Esophagus squamous epithelium (tissue), 5 donors: ENCODE measurements at places on chromosomes 4 and X.
A peak's percentile ranks its signal among the peaks of the same experiment; 100 is the strongest.

DNA sequence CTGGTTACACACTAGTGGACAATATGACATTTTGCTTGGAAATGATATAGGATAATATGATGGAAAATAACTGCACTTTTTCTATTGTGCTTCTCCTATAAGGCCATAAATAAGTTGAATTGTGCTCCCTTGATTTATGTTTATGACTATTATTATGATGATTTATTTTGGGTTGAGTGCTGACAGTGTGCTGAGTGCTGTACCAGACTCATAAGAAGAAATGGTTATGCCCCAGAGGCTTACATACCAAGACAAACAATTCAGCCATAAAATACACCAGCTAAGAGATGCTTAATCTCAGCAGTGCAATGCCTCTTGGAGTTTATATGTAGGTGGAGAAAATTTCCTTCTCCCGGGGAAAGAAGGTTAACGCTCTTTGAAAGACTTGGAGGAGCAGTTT lies 199.8 kb upstream of the NOCT start:
- H3K27me3 ChIP-seq = no peaks in the 10 kb centered on the region
- H3K27ac ChIP-seq = no peak overlapping the region
- H3K36me3 ChIP-seq = no peaks in the 10 kb centered on the region
- H3K4me3 ChIP-seq = no peak overlapping the region
- no peak for DNase-seq

GRCh38 chr4:2076908-2077536 lies 17.9 kb downstream of the NAT8L start:
- H3K4me3 ChIP-seq = no peak overlapping the region
- DNase-seq = no peak
- H3K36me3 ChIP-seq = no peaks in the 10 kb centered on the region
- no peaks in the 10 kb centered on the region for H3K4me1 ChIP-seq
- H3K27me3 ChIP-seq = no peaks in the 10 kb centered on the region
- no peak overlapping the region for H3K27ac ChIP-seq

GRCh38 chr4:168739886-168740285 lies 243.0 kb downstream of the PALLD start:
- no peaks in the 10 kb centered on the region for H3K4me1 ChIP-seq
- no peaks in the 10 kb centered on the region for H3K36me3 ChIP-seq
- H3K4me3 ChIP-seq = no peak overlapping the region
- H3K27ac ChIP-seq = no peak overlapping the region
- no peaks in the 10 kb centered on the region for H3K27me3 ChIP-seq
- no peak for DNase-seq

DNA sequence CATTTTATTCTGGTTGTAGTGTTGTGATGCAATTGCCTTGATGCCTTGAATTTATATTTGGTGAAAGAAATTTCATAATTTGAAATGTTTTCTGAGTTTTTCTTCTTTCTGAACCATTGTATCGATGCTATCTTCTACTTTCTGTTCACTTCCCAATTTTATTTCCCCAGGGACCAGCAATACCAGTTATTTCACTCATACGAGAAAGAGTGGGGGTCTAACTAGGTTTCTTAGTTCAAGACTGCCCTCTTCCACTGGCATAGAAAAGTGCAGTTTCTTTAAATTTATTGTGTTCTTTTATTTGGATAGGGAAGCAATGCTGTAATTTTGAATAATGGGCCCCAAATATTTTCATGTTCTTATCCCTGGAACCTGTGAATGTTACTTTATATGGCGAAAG lies 544.0 kb upstream of the ADGRL3 start:
- no peak overlapping the region for H3K27ac ChIP-seq
- no peaks in the 10 kb centered on the region for H3K36me3 ChIP-seq
- no peaks in the 10 kb centered on the region for H3K4me1 ChIP-seq
- no peak overlapping the region for H3K4me3 ChIP-seq
- H3K27me3 ChIP-seq = no peaks in the 10 kb centered on the region
- DNase-seq = no peak

- no peak for DNase-seq
- no peaks in the 10 kb centered on the region for H3K4me1 ChIP-seq
- H3K27ac ChIP-seq = no peak overlapping the region
- H3K4me3 ChIP-seq = no peak overlapping the region
Measured at GRCh38 chr4:60822986-60823385, 377.1 kb upstream of the ADGRL3 start.

DNA sequence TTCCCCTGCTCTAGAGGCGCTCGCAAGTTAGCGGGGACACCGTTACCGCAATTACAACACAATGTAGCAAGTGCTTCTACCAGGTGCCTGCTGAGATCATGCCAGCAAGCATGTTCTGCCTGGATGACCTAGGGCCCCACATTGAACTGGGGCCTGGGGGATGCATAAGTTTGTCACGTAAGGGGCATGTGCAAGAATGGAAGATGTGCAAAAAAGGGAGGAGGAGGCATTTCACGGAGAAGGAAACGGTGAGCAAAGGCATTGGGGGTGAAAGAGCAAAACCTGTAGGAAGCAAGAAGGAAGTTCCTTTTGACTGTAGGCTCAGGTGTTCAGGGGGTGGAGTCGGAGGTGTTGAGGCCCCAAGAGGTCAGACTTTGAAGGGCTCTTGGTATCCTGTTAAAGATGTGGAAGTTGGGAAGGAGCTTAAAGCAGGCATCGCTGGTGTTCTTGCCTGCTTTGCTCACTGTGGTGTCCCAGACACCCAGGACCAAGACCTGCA lies 602 bp upstream of the SCARB2 start:
- peaks cover 55% of the 10 kb centered on the region for H3K4me1 ChIP-seq
- H3K4me3 ChIP-seq = peak overlapping the region; percentile 81
- no peaks in the 10 kb centered on the region for H3K36me3 ChIP-seq
- H3K27me3 ChIP-seq = no peaks in the 10 kb centered on the region
- peak overlapping the region; percentile 98 for H3K27ac ChIP-seq
- DNase-seq = no peak

- H3K4me3 ChIP-seq = no peak overlapping the region
- no peaks in the 10 kb centered on the region for H3K4me1 ChIP-seq
- H3K36me3 ChIP-seq = no peaks in the 10 kb centered on the region
- no peaks in the 10 kb centered on the region for H3K27me3 ChIP-seq
- no peak overlapping the region for H3K27ac ChIP-seq
- no peak for DNase-seq
Measured at GRCh38 chr4:61984260-61984909, 784.3 kb downstream of the ADGRL3 start.

DNA sequence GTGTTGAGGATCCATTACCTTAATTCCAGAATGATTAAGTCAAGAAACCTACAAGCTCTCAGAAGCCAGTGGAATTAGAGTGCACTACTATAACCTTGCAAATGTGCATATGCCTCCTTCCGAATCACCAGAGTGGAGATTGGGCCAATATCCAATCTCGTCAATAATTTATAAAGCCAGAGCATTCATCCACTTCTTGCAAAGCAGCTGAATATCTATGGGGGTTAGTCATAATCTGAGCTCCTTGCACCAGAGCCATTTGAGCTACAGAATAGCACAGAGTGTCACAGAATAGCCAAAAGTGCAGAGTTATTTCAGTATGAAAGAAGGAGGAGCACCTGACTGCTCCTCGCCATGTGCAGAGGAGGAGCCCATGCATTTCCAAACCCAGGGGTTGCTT lies 69.2 kb upstream of the MTM1 start:
- H3K4me3 ChIP-seq = no peak overlapping the region
- DNase-seq = no peak
- H3K36me3 ChIP-seq = no peaks in the 10 kb centered on the region
- no peak overlapping the region for H3K27ac ChIP-seq

- H3K27ac ChIP-seq = no peak overlapping the region
- no peak for DNase-seq
- no peak overlapping the region for H3K4me3 ChIP-seq
Measured at GRCh38 chr4:24262616-24263015, 321.7 kb downstream of the DHX15 start.

GRCh38 chr4:65918872-65919271 lies 248.6 kb upstream of the EPHA5 start:
- no peaks in the 10 kb centered on the region for H3K36me3 ChIP-seq
- no peaks in the 10 kb centered on the region for H3K4me1 ChIP-seq
- no peak for DNase-seq

- no peaks in the 10 kb centered on the region for H3K36me3 ChIP-seq
- DNase-seq = no peak
- no peak overlapping the region for H3K27ac ChIP-seq
- no peaks in the 10 kb centered on the region for H3K27me3 ChIP-seq
Measured at GRCh38 chr4:39319676-39320075, 46.5 kb downstream of the RFC1 start.

DNA sequence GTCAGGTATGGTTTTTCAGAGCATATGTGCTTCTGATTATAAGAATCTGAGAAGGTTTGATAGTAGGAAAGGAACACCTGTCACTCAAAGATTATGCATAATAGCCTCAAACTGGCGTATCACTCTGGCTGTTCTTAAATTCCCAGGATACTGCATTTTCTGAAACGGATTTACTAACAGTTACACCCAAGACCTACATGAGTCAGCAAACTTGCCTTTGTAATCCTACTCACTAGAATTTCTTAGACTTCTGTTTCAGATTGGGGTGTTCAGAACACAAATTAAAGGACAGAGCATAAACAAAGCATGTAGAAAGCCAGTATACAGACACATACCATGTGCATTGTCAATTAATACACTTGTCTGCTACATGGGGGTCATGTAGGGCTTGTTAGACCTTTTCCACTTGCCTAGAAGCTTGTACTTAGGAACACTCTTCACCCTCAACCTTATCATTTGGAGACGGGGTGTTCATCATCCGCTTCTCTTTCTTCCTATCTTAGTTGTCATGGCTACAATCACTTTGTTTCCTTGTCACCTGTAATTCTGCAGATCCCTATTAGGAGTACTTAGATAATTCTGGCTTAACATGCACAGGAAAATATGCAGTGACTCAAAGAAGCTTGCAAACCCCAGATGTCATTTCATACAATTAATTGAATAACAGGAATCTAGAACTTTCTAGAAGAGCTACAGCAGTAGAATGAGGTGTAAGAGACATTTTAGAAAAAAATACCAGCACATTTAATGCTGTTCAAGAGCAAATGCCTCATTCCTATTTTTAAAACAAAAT lies 593.0 kb upstream of the TENM3 start:
- DNase-seq = no peak
- H3K36me3 ChIP-seq = no peaks in the 10 kb centered on the region
- no peak overlapping the region for H3K27ac ChIP-seq

DNA sequence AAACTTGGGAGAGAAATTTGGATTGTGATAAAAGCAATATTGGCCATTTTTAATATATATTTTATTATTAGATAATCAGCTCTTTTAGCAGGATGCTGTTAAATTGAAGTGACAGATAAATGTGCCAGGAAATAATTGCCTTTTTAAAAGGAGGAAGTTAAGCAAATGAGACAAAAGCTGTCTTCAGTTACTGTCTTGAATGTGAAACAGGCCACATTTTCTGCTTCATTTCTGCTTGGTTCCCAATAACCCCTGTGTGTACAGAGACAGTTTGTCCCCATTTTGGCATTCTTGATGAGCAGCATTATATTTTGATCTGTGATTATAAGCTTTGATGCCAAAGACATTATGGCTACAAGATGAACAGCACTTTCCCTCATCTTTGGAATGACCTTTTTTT lies 953 bp downstream of the EPGN start:
- H3K4me3 ChIP-seq = peak overlapping the region; percentile 29
- H3K27ac ChIP-seq = no peak overlapping the region
- no peaks in the 10 kb centered on the region for H3K27me3 ChIP-seq
- no peak for DNase-seq
- H3K4me1 ChIP-seq = peaks cover 3% of the 10 kb centered on the region
- peaks cover 18% of the 10 kb centered on the region for H3K36me3 ChIP-seq
